Spleen (tissue), 13 donors: ENCODE measurements at places on chromosomes 6 and 20. TPM values are rescaled to one million over a fixed set of nuclear protein-coding genes. Genes with fewer than 3 reads are reported as not detected.
A peak's percentile ranks its signal among the peaks of the same experiment; 100 is the strongest.

GRCh38 chr20:34829191-34829590 lies 3.7 kb upstream of the NCOA6 start:
- H3K27ac ChIP-seq = no peak overlapping the region
- peaks cover 10% of the 10 kb centered on the region for H3K4me1 ChIP-seq
- no peaks in the 10 kb centered on the region for H3K36me3 ChIP-seq
- DNase-seq = no peak
- H3K27me3 ChIP-seq = peaks cover 3% of the 10 kb centered on the region

PSMB9 gene
- polyA plus RNA-seq = 328 TPM

GRCh38 chr6:112690497-112691202 lies 343.5 kb downstream of the RFPL4B start:
- H3K4me3 ChIP-seq = no peak overlapping the region
- DNase-seq = no peak
- H3K4me1 ChIP-seq = no peaks in the 10 kb centered on the region
- H3K27me3 ChIP-seq = no peaks in the 10 kb centered on the region
- no peaks in the 10 kb centered on the region for H3K36me3 ChIP-seq

GRCh38 chr6:52718550-52718949 lies 44.7 kb downstream of the GSTA2 start:
- no peak overlapping the region for H3K27ac ChIP-seq
- H3K4me1 ChIP-seq = no peaks in the 10 kb centered on the region
- H3K27me3 ChIP-seq = no peaks in the 10 kb centered on the region
- H3K4me3 ChIP-seq = no peak overlapping the region

GRCh38 chr6:43867996-43868395 lies 98.0 kb downstream of the VEGFA start:
- no peaks in the 10 kb centered on the region for H3K36me3 ChIP-seq
- peak; percentile 14 for DNase-seq
- H3K27ac ChIP-seq = no peak overlapping the region
- H3K27me3 ChIP-seq = peaks cover 17% of the 10 kb centered on the region

SLC24A3 gene
- 0.37 TPM for polyA plus RNA-seq

DNA sequence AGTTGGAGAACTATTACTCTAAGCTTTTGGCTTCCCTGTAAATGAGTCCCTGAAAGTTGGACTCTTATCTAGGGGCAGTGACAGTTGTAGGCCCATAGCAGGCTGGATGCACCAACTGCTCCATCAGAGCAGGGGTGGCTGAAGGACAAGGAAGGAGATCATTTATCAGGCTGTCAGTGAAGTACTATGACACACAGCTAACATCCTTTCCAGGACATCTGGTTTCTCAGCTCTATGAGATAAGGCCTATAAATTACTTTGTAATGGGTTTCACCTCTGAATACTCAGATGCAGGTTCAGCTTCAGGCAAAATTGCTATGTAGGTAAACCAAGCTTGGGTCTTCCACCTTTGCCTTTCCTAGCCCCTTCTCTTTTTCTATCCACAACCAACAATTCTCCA lies 468.5 kb downstream of the KIF16B start:
- H3K4me3 ChIP-seq = no peak overlapping the region
- H3K27ac ChIP-seq = peak overlapping the region; percentile 45
- H3K36me3 ChIP-seq = no peaks in the 10 kb centered on the region
- peaks cover 12% of the 10 kb centered on the region for H3K4me1 ChIP-seq

DNA sequence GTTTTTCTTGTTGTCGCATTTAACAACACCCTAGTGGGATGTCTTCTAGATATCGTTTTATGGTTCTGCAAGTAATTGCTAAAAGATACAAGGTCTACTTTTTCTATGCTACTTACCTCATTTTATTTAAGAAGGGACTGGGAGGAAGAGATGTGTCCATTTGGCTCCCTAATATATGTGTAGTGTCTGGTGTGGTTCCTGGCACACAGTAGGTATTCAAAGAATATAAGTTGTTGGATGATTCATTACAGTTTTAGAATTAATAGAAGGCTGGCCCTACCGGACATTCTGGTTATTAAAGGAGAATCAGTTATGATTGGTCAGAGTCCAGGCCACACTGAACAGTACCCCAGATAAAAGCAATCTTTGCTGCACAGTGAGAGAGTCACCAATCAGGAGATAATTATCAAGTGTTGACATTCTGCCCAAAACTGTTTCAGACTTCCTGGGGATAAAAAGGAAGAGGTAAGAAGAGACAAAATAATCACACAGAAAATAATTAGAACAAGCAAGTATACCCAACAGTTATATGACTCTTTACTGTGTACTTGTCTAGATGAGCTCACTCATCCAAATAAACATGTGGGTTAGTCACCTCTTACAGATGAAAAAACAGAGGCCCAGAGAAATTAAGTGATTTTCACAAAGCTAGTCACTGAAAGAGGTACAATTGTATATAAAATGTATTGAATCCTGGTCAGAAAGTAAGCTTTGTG lies 7.0 kb downstream of the TMEM244 start:
- H3K4me1 ChIP-seq = no peaks in the 10 kb centered on the region
- no peak for DNase-seq
- no peaks in the 10 kb centered on the region for H3K27me3 ChIP-seq
- no peaks in the 10 kb centered on the region for H3K36me3 ChIP-seq
- no peak overlapping the region for H3K27ac ChIP-seq
- no peak overlapping the region for H3K4me3 ChIP-seq

- no peak for DNase-seq
- no peak overlapping the region for H3K27ac ChIP-seq
- no peak overlapping the region for H3K4me3 ChIP-seq
- H3K36me3 ChIP-seq = no peaks in the 10 kb centered on the region
- H3K4me1 ChIP-seq = no peaks in the 10 kb centered on the region
These were observed 10.7 kb downstream of the SLC22A23 start for GRCh38 chr6:3446184-3446583.
